ENCODE measurements at places on chromosomes 3 and 15.

DNA sequence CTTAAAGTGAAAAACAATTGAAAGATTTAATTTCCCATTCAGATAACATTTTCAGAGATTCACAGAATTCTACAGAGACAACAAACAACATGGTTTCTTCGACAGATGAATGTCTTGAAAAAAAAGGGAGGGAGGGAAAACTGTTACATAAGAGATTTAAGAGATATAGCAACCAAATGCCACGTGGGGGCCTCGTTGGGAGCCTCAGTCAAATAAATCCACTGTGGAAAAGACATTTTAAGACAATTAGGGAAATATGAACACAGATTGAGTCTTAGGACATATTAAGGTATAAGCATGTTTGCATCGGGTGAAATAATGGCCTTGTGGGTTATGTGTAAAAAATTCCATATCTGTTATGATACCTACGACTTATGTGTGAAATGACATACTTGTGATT is 5.0 kb upstream of the PRRT3 start:
- DNase-seq = no peak

GRCh38 chr3:173553635-173554280 is 156.2 kb downstream of the NLGN1 start:
- peak; percentile 1 for DNase-seq

- DNase-seq = no peak
Observed at GRCh38 chr3:119304201-119304713, 10.1 kb downstream of the ARHGAP31 start.

DNA sequence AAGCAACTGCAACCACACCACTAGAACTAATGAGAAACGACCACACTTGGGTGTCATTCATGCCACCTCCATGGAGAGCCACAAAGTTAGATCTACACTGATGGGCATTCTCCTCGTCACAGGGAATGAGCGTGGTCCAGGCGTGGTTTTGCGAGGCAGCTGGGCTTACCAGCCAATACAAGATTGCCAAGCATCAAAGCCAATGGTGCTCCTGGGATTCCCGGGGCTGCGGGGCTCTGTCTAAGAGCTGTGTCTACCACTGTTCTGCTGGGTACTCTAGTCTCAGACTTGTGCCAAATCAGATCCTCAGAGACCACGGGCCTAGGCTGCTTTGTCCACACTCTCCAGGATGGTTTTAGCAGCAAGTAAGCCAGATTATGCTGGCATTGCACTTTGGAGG is 43.8 kb downstream of the RAB6B start:
- no peak for DNase-seq

GRCh38 chr15:70936326-70936725 is 43.7 kb downstream of the LRRC49 start:
- DNase-seq = no peak

GRCh38 chr15:92157666-92158298 is 235.9 kb upstream of the ST8SIA2 start:
- DNase-seq = no peak

DNA sequence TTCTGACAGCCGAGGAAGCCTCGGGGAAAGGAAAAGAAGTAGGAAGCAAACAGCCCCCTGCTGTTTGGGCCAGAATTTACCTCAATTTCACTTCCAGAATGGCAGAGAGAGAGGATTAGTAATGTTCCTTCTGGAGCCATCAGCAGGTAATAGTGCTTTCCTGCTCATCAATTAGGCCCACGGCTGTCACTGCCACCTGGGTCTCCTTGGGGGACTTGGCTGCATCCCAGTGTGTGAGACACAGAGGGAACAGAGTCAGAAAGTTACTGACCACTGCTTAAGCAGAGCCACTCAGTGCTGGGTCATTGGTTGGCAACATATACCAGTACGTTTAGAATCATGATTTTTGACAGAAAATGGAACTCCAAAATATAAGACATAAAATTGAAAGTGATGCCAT is 397.0 kb downstream of the EPHA3 start:
- DNase-seq = no peak

- no peak for DNase-seq
Observed at GRCh38 chr3:186381424-186382216, 19.6 kb upstream of the DGKG start.

- DNase-seq = no peak
Observed at GRCh38 chr3:4634894-4635293, 141.7 kb downstream of the ITPR1 start.
